Forelimb muscle (tissue), 1 donor: ENCODE measurements at places on chromosomes 2 and 18. TPM values are rescaled to one million over a fixed set of nuclear protein-coding genes. Genes with fewer than 3 reads are reported as not detected.

MREG gene
- polyA plus RNA-seq: 2.5 TPM

MOGAT1 gene
- polyA plus RNA-seq: not detected

KIF5C gene
- polyA plus RNA-seq: 1.6 TPM

GAD1 gene
- polyA plus RNA-seq: 0.83 TPM

LIPT1 gene
- 7.6 TPM for polyA plus RNA-seq

IL1F10 gene
- polyA plus RNA-seq: not detected

DPYSL5 gene
- polyA plus RNA-seq: 19.1 TPM

CLK1 gene
- polyA plus RNA-seq: 153 TPM

REG1A gene
- polyA plus RNA-seq: not detected

CCDC178 gene
- 0.19 TPM for polyA plus RNA-seq

TNFRSF11A gene
- polyA plus RNA-seq: 2.8 TPM

FAHD2A gene
- polyA plus RNA-seq: 20.3 TPM

PIAS2 gene
- 27.9 TPM for polyA plus RNA-seq

B4GALT6 gene
- polyA plus RNA-seq: 11.5 TPM

GKN2 gene
- polyA plus RNA-seq: not detected
